ENCODE measurements at places on chromosomes 13 and 19.

- DNase-seq: no peak
These were observed 8.5 kb downstream of the SPATA13 start for GRCh38 chr13:24168979-24169378.

DNA sequence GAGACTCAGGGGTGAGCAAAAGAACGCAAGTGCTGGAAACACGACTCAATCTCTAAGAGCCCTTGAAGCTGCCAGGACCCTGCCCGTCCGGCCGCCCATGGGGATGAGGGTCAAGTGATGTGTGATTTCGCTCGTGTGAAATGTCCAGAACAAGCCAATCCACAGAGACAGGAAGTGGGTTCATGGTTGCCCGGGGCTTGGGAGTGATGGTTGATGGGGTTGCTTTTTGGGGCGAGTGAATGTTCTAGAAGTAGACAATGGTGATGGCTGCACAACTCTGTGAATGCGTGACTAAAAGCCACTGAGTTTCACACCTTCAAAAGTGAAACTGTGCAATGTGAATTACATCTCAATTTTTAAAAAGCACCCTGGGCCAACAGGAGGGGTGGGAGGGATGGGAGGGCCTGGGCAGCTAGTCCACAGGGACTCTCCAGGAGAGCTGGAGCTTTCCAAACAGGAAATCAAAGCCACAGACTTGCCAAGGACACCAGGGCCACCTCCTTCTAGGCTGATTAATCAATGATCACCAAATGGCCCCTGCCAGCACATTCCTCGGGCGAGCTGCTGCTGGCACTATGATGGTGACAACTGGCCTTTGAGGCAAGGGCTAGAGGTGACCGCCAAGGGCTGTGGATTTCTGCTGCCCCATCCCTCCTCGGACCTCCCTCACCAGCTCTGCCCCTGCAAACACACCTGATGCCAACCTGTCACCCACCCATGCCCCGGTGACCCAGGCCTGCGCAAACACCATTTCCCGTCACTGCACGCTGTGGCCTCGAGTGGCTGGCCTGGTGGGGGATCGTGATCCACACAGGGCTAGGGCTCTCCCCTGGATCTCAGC is 14.0 kb downstream of the DPP9 start:
- no peak for DNase-seq

- DNase-seq: no peak
These were observed 85.0 kb downstream of the TSHZ3 start for GRCh38 chr19:31264041-31264778.

DNA sequence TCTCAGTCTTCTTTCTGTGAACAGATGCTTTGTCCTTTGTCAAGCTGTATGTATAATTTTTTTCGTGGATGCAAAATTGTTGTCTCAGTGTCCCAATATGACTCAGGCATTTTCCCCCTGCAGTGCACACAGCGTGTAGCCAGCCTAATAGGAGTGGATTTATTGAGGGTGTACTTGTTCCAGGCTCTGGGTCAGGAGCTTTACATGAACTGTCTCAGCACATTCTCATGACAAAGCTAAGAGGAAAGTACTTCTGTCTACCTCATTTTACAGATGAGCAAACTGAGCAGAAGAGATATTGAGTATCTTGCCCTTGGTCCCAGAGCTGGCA is 50.8 kb downstream of the STK24 start:
- DNase-seq: no peak

- peak; percentile 71 for DNase-seq
These were observed at the start of gene DOCK9 for GRCh38 chr13:98977568-98978265. Gene DOCK9 (minus strand): TSS chr13:98978064. CDS start chr13:98977909, 155 bp downstream.

DNA sequence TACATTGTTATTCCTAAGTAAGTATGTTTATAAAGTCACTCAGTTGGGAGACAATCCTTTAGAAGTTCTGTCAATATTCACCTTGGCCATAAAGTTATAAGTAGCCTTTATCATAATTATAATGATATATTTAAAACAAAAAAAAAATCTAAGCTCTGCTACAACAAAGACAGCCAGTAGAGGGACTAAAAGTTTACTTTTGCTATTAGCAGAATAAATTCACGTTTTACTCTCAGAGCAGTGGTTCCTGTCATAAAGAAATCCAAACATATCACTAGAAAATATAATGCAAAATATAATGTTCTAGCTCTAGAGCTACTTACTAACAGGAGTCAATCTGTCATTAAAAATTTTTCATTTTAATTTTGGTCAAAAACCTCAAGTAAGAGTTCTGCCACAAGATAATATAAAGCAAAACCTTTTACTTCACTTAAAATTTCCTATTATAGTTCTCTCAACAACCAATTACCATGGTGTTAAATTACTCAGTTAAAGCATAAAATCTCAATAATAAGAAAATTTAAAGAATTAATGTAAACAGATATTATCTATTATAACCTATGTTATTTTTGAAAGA is 17.7 kb downstream of the INTS6 start:
- DNase-seq: no peak

DNA sequence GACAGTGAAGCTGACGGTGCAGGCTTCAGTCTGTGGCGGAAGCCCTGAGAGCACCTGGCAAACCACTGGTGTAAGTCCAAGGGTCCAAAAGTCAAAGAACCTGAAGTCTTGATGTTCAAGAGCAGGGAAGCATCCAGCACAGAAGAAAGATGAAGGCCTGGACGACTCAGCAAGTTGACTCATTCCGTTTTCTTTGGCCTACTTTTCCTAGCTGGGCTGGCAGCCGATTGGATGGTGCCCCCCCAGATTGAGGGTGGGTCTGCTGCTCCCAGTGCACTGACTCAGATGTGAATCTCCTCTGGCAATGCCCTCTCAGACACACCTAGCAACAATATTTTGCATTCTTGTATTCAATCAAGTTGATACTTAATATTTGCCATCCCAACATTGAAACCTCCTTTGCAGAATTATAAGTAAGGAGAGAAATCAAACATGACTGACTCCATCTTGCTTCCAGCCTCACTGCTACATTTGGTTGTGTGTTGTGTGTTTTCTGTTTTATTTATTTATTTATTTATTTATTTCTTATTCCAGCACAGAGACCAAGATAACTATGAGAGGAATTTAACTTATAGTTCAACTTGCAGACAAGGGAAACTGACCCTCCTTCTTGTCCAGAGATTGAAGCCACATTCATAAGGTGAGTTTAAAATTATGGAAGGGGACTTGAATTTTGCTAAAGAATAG is 32.8 kb downstream of the IGFL2 start:
- no peak for DNase-seq

GRCh38 chr13:48994706-48995105 is 19.0 kb downstream of the FNDC3A start:
- no peak for DNase-seq

- no peak for DNase-seq
These were observed 90.1 kb upstream of the ABCC4 start for GRCh38 chr13:95391362-95391761.

GRCh38 chr13:75076476-75076875 is 405.5 kb downstream of the TBC1D4 start:
- DNase-seq: no peak

DNA sequence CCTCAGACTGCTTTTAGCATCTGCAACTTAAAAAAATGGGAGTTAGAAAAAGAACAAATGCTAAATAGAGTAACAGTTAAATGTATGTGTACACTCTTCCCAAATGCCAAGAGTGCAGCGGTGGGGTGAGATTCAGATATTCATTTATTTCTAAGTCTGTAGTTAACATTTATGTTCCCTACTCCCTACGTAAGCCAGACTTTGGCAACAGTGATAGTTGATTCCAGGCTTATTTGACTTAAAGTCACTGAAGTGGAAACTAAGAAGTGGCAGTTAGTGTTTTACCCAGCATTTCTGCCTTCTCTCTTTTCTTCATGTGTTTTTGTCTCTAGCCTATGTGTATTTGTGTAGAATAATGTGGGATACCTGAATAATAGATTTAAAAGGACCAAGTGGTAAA is 4.5 kb downstream of the MIR17HG start:
- no peak for DNase-seq

GRCh38 chr19:48636859-48637448 is at the start of gene DBP:
Gene DBP (minus strand): TSS chr19:48637379. CDS start chr19:48636994, 385 bp downstream.
- DNase-seq: no peak

GRCh38 chr13:44648392-44649103 is 72.4 kb upstream of the TSC22D1 start:
- DNase-seq: no peak

GRCh38 chr13:99154064-99154463 is 46.6 kb upstream of the UBAC2 start:
- DNase-seq: no peak

DNA sequence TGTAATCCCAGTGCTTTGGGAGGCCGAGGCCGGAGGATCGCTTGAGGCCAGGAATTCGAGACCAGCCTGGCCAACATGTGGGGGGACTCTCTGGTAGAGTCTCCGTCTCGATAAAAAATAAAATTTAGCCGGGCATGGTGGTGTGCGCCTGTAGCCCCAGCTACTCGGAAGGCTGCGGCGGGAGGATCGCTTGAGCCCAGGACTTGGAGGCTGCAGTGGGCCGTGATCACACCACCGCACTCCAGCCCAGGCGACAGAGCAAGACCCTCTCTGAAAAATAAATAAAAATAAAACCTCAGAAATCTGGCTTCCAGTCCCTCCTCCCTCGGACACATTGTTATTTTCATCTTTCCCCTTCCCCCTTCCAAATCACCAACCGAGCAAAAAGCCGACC is 332 bp downstream of the IRGQ start:
- DNase-seq: no peak

- no peak for DNase-seq
These were observed 1365.0 kb downstream of the EFNB2 start for GRCh38 chr13:105170438-105170837.

DNA sequence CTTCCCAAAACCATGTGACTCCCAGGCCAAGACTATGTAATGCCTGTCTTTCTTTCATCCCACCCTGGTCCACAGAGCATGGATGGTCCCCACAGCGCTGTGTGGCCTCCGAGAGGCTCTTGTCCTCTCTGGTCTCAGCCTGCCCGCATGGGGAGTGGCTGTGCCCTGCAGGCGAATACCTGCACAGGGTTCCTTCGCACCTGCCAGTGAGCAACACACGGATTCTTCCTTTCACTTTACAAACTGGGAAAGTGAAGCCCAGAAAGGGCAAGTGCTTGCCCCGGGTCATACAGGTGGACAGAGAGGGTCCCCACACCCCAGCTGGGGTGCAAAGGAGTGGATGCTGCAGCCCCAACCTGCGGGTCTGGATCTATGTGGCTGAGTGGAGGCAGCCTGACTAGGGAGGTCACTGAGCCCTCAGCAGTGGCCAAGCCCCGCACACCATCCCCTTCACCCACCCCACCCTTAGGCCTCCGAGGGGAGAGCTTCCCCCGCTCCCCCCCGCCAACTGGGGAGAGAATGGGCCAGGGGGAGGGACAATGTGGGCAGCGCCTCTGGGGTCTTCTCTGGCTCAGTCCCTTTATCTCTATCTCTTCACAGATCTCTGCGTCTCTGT is 747 bp upstream of the MARK4 start:
- no peak for DNase-seq

Data from anterior cingulate cortex (tissue), 58 donors.